ENCODE measurements at places on chromosomes 5 and 9.

DNA sequence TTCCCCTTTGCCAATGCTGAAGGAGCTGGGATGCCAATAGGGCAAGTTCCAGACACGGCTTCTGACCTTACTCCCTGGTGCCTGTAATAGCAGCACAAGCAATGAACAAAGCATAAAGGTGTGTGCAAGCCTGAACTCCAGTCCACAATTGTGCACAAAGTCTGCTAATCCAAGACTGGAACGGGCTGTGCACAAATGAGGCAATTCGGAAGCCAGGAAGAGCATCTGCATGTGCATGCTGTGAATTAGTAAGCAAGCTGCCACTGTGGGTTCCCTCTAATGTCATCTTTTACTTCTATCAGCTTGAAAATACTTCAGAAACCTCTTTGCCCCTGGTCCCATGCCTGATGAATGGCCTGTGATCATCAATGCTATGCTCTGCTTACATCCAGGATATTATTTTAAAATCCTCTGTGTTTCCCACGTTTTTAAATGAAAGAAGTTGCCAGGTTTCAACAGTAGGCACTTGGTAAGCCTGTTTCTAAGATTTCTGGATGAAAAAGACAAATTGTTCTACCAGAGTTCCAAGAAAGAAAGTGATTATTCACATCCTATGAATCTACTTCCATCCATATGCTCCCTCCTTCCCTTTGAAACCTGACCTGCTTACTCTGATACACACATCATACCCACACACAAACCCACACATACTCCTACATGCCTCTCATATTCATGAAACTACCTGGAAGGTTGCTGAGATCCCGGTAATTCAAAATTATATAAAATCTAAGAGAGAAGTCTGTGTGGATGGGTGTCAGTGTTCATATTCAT, 165.7 kb downstream of the KCTD16 start:
- DNase-seq: no peak

DNA sequence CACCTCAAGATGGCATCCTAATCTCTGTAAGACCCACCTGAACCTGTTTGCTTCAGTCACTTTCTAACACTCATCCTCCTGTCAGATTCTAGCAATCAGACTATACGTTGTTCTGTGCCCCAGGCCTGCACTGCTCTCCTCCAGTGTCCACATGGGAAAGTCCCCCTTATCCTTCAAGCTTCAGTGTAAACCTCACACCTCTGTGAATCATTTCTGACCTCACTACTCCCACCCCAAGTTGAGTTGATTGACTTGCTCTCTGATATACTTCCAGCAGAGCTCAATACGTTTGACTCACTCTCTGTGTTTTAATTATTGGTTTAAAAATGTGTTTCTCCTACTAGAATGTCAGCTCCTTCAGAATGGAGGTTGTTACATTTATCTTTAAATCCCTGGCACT, 240.2 kb downstream of the FBXL17 start:
- no peak for DNase-seq

GRCh38 chr5:82011761-82012160, 39.9 kb downstream of the ATG10 start:
- no peak for DNase-seq

DNA sequence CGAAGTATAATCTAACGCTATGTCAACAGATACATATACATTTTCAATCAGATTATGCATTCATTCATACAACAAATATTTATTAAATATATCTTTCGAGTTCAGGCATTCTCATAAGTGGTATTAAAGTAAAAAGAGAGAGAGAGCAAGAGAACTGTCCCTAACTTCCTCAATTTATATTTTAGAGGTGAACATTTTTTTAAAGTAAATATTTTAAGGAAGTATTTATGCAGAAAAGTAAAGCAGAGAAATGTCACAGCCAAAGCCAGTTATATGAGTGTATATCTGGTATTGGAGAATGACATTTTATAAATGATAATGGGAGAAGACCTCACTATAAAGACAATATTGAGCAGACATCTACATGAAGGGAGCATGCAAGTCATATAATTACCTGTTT, 667.3 kb upstream of the CDH9 start:
- no peak for DNase-seq

- DNase-seq: no peak
Observed at GRCh38 chr5:63233911-63234310, 655.3 kb downstream of the LRRC70 start.

GRCh38 chr5:137616046-137616445, 116.9 kb upstream of the SPOCK1 start:
- DNase-seq: no peak

GRCh38 chr5:125411744-125412560, 665.5 kb upstream of the ZNF608 start:
- DNase-seq: no peak

DNA sequence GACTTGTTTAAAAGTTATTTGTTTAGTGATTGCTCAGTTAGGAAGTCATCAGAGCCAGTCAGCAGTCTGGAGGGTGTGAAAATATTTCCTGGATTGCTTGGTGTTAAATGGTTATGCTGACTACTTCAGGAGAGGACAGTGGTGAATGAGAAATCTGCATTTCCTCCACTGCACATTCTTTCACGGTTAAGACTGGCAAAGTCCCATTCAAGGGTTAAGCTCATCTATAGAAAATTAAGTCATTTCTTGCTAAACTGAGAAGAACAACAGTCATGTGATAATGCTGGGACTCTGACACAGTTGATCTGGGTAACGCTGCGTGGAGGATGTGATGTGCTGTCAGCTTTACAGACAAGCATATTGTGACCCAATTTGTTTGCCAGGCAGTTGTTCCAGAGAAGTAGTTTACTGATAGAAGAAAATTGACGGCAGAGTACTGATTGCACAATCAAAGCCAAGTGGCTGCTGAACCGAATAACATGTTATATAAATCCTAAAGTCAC, 80.4 kb downstream of the GRAMD2B start:
- no peak for DNase-seq

GRCh38 chr5:154782326-154782725, 27.1 kb downstream of the LARP1 start:
- DNase-seq: no peak

DNA sequence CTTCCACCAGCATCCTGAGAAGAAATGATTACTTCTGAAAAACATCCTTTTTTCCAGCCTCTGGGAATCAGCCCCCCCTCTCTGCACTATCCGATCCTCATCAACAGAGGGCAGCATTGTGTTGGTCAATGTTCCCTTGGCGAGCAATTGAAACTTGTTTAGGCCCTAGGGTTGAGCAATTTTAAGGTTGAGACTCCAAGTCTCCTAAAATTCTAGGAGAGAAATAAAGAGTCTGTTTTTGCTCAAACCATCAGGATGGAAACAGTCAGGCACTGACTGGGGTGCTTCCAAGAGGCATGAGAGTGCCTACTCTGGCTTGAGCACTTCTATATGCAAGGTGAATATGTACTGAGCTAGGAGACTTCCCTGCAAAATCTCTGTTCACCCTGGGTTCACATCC, 12.4 kb upstream of the CYFIP2 start:
- DNase-seq: no peak

- no peak for DNase-seq
Observed at GRCh38 chr9:19732441-19732951, 56.3 kb downstream of the SLC24A2 start.

- DNase-seq: no peak
Observed at GRCh38 chr5:180142021-180142765, 66.8 kb downstream of the RASGEF1C start.

DNA sequence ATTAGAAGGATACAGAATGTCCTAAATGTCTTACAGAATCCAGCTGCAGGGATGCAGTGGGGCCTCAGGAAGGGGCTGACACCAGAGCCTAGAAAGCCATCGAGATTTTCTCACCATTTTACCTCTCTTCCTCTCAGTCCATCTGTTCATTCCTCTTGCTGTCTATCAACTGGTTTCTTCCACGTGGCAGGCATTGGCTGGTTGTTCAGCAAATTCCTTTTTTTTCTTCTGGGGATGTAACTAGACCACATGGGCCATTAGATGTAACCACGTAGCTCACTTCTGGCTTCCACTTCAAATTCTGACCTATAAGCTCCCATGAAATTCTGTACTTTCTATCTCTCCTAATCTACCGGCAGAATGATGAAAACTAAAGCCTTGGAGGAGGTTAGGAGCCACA, 93.6 kb upstream of the MTAP start:
- no peak for DNase-seq

DNA sequence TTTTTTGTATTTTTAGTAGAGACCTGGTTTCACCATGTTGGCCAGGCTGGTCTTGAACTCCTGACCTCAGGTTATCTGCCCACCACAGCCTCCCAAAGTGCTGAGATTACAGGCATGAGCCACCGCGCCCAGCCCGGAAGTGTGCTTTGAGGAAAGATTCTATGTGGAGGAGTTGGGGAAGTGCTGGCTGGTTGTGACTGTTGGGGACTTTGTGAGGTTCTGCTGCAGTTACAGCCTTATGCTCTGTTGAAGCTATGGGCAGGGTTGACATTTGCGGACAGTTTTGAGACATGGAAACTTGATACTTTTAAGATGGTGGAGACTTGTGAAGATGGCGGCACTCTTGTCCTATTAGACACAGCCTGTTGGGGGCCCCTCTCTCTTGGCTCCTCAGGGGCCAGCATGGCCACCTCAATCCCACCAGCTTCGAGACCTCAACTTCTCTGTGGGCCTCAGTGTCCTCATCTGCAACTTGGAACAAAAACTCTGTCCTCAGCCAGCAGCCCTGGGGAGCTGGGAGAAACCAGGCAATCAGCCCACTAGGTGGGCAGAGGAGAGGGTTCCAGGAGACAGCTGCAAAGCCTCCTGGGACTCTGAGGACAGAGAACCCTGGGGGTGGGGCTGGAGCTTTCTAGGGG, 24.9 kb downstream of the C9orf50 start:
- no peak for DNase-seq

DNA sequence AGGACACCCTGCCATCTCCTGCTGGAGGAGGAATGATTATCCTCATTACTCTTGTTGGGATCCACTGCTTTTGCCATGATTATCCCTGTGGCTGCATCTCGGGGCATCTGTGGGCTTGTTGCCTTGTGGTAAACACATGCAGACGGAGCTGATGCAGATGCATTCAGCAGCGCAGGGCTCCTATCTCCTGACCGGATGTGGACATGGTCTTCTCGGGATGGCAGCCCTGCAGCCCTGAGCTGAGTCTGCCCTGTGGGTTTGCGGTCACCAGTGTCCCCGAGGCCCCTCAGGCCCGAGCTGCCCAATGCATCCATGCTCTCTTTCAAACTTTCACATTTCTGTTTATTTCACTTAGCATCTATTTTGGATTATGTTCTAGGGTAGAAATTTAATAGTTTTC, 250.4 kb upstream of the IRX1 start:
- DNase-seq: no peak
